Ovary (tissue), 10 donors: ENCODE measurements at places on chromosomes 4 and X. TPM values are rescaled to one million over a fixed set of nuclear protein-coding genes. Genes with fewer than 3 reads are reported as not detected.

DNA sequence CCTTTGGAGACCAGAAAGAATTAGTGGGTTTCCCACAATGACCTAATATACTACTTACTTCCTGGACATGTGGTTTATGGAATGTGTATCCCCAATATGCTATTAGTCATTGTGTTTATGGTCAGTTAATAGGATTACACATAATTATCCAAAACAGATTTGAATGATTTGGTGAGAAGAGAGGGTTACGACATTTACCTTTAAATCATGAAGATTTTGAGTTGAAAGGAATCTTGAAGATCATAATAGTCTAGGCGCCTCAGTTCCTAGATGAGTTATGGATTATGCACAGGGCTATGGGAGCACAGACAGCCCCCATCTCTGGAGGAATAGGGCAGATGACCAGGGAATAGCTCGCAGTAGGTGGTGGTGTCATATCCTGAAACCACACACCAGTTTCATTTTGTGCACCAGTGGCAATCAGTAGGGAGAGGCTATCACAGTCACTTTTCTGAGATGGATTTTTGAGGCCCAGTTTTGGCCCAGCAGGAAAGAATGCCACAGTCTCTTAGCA lies 61.3 kb downstream of the SEPTIN11 start:
- DNase-seq = no peak

DNA sequence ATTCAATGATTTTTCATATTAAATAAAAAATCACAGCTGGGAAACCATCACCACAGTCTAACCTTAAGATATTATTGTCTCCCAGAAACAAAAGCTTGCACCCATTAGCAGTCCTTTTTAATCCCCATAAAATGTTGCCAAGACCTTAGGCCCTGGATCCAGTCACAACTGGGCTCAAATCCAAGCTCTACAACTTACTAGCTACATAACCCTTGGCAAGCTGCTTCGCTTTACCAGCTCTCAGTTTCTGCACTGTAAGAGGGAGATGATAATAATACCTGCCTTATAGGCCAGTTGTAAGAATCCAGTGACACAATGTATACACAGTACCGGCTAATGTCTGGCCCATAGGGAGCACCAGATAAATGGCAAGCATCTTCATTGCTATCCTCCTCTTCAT lies 400.9 kb upstream of the FGF13 start:
- no peak for DNase-seq

The SLC34A2 gene
- 0.88 TPM for total RNA-seq

DNA sequence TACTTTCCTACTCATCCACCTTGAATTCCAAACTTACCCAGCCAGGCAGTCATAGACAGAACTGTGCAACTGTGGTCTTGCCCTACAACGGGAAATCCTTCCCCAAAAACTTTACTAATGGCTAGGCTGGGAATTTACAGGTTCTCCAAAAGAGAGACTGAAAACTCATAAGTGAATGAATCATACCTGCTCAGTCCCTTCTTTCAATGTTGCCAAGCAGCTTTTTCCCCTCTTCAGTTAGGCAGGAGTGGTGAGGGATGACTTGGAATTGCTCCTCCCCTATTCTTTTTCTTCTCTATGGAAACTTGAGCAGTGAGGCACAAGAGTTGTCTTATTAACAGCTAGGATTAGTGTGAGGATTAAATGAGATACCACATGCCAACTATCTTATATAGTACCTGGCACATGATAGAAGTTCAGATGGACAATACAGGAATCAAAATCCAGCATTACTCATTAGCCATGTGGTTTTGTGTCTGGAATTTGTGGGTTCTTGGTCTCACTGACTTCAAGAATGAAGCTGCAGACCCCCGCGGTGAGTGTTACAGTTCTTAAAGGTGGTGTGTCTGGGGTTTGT lies 105.9 kb downstream of the TEX13A start:
- no peak for DNase-seq

GRCh38 chr4:26235500-26235899 lies 85.3 kb upstream of the RBPJ start:
- no peak for DNase-seq

- no peak for DNase-seq
Measured at GRCh38 chr4:174714393-174715211, 114.4 kb downstream of the GLRA3 start.

- DNase-seq = no peak
Measured at GRCh38 chr4:100816436-100817045, 298.7 kb upstream of the EMCN start.

DNA sequence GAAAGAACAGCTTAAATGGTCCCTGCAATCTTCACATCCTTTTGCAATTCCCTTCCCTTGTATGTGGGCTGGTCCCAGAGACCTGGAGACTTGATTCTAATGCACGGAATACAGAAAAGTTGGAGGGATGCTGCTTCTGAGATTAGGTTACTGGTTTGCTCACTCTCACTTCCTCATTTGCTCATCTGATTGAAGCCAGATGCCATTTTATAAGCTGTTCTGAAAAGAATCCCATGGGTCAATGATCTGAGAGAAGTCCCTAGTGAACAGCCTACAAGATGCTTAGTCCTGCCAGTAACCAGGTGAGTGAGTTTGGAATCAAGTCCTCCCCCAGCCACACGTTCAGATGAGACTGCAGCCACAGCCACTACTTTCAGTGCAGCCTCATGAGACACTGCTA lies 35.9 kb downstream of the MAGEA1 start:
- no peak for DNase-seq

DNA sequence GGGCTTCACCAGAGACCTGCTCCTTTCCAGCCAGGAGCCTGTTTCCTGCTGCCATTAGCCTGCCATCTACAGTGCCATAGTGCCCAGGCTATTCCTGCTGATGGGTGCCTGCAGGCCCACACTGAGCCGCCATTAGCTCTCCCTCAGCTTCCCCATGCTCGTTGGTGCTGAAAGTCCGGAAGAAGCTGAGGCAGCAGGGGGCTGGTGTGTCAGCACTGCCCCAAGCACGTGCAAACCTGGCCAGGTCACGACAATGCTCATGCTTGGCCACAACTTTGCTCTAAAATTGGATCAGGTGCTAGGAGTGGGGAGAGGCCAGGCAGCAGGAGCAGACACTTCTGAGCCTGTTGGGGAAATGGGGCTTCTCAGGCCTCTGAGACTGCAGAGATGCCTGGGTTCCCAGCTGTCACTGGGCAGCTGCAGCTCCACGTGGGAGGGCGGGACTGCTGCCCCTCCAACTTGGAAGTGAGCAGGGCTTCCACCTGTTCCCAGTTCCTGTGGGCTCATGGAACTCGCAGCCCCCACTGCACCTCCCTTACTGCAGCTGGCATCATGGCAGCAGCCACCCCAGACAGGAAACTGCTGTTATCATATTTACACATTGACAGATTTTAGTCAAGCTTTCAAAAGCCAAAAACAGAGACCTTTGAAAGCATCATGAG lies 913.9 kb downstream of the FSTL5 start:
- DNase-seq = no peak

DNA sequence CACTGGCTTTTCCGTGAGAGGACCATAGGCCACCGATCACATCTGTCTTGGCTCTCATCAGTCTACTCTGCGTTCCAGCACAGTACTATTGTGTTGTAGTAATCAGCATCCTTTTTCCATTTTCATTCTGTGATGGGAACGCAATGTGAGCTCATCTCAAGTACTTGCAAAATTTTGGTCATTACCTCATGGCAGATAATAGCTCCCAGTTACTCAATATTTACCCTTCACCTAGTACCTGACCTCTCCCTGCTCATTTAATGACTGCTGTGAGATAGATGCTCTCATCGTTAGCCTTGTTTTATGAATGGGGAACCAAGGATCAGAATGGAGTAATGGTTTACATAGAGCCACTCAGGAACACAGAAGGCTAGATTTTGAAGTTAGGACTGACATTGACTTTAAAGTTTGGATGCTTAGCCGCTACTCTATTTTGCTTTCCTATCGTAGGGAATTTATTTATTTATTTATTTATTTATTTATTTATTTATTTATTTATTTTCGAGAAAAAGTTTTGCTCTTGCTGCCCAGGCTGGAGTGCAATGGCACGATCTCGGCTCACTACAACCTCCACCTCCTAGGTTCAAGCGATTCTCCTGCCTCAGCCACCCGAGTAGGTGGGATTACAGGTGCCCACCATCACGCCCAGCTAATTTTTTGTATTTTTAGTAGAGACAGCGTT lies 6.5 kb upstream of the GPR101 start:
- no peak for DNase-seq

DNA sequence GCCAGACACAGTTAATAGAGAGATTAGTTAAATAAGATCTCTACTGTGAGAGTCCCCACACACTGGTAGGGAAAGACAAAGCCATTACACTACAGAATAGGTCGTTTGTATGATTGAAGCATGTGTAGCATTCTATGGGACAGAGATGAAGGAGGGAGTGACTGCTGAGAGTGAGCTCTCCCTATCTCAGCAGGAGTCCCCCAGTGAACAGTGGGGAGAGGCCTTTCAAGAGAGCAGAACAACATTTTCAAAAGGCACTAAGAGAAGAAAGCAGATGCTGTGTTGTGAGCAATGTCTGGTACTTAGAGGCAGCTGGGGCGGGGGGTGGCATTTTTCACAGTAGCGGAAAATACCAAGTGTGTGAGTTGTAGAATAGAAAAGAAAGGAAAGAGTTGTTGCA lies 413.6 kb downstream of the AFF2 start:
- no peak for DNase-seq

The PPP4R3C gene
- not detected for total RNA-seq

DNA sequence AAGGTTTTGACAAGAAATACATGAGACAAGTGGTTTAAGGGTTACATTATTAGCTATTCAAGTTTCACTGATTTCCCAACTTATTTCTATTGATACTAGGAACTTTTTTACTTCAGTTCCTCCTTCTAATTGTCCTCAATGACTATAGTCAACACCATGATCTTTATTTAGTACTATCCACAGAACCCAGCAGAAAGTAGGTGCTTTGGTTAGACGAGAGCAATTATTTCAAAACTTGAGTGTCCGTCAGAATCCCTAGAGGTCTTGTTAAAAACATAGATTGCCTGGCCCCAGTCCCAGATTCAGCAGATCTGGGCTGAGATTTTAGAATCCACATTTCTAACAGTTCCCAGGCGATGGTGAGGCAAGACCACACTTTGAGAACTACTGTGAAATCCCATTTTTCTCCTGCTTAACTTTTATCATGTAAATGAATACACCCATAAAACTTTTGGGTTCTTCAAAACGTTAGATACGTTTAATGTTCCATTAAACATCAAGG lies 17.9 kb downstream of the EXOC1 start:
- DNase-seq = no peak

GRCh38 chr4:82889287-82889686 lies 1.7 kb downstream of the SEC31A start:
- DNase-seq = no peak
